CD4-positive, alpha-beta memory T cell (primary cell): ENCODE measurements at places on chromosomes 12 and 14.

DNA sequence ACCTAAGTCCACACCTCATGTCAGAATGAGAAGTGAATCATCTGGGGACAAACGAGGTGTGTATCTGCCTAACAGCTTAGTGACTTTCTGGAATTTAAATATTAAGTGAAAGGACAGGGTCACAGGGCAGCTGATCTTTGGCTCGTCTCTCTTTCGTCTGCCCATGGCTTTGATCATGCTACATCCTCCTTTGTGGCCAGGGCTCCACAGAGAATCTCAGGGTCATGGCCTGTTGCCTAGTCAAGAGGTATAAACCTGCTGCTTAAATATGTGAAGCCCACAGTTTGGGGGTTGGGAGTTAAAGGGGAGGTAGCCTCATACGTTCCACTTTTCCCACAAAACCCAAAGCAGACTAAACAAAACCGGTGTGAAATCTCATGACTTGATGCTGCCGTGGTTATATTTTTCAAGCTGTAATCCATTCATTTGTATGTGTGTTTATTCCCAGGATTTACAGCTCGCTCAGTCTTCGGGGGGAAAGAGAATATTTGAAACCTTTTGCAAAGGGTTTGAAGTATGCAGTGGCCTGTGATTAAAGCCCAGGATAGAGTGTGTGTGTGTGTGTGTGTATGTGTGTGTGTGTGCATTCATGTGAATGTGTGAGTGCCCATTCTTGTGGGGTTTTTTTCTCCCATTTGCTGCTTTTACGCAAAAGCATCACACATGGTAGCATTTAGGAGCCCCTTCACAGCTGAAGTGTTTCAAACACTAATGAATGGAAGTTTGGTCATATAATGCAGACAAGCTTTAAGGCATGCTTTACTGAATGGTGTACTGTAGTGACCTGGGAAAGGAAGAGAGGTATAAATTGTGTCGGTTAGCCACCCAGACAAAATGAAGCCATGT, 137.1 kb downstream of the HMGA2 start:
- DNase-seq, result no peak

GRCh38 chr14:75896341-75896740, 85.5 kb downstream of the TGFB3 start:
- DNase-seq, result no peak

DNA sequence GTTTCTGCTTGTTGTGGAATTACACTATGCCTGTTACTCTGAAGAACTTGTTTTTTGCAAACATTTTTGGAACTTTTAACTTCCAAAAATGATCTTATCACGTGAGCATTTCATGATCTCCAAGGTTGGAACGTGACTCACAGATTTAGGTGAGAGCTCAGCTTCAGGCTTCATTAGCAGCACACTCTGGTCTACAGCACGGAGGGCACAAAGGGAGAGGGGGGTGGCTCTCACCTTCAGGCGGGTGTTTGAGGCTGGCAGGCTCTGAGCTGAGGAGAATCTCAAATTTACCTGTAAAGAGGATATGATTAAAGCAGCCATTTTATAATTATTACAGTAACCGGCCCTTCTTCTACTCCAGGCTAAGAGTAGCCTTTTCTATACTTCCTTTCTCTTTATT, 45.3 kb upstream of the PZP start:
- DNase-seq, result no peak

- DNase-seq, result no peak
Observed at GRCh38 chr12:24089510-24089890, 140.0 kb upstream of the SOX5 start.

GRCh38 chr12:67070604-67071003, 198.6 kb upstream of the CAND1 start:
- no peak for DNase-seq

- no peak for DNase-seq
Observed at GRCh38 chr14:92493024-92493423, 20.6 kb upstream of the RIN3 start.
